ENCODE measurements at places on chromosomes 1 and 21.

DNA sequence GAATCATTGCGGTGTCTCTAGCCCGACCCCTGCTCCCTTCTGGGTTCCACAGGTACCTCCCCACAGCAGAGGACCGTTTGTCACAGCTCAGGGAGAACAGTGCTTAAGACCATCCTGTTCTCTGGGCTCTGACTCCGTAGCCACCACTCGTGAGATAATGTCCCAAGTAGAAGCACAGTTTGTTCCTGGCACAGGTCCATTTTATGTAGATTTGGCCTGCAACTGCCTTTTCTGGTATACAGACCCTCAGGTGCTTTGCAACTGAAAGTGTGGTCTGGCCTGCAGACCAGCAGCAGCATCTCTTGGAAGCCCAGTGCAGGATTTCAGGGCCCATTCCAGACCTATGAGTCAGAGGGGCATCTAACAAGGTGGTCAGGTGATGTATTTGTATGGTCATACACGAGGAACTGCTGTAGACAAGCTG, 28.4 kb upstream of the TMEM125 start:
- peak; percentile 46 for DNase-seq

- DNase-seq, result no peak
These were observed 179.1 kb downstream of the DUSP10 start for GRCh38 chr1:221562542-221563475.

- no peak for DNase-seq
These were observed 44.3 kb downstream of the CDC14A start for GRCh38 chr1:100396651-100397050.

DNA sequence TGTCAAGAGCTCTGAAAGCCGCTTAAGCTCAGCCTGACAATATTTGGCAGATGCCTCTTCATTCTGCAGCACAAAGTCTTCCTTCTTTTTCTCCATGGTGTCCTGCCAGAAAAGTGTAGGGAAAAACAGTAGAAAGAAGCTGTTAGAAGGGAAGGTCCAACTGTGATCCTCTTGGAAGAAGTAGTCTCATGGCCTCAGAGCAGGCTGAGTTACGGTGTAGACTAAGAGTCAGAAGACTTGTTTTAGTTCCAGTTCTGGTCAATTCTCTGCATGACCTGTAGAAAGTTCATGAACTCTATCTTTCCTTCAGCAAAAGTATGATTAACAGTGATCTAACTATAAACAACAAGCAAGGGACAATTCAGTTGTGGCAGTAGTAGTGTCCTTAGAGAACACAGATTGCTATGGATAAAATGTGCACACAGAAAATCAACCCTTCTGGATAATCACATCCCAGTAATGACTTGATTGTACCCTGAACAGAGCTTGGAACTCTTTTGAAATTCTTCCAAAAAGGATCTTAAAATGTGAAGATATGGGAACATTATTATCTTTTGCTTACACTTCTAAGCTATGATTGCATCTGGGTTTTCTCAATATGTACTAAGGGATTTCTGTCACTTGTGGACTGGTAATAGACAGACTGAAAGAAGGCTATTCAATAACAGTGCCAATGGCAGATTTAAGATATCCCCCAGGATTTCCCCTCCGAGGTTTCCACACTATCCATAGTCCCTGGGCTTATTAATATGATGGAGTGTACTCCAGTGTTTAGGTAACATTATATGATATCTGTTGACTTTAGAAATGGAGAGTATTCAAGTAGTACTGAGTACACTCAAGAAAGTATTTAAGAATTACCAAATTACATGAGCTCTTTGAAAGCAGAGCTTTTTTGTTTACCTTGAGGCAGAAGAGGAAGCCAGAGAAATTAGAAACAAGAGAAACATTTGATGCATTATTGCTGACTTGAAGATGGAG, 22.1 kb upstream of the GBP2 start:
- DNase-seq, result no peak

GRCh38 chr1:66270119-66270812, 263.7 kb upstream of the SGIP1 start:
- peak; percentile 89 for DNase-seq

DNA sequence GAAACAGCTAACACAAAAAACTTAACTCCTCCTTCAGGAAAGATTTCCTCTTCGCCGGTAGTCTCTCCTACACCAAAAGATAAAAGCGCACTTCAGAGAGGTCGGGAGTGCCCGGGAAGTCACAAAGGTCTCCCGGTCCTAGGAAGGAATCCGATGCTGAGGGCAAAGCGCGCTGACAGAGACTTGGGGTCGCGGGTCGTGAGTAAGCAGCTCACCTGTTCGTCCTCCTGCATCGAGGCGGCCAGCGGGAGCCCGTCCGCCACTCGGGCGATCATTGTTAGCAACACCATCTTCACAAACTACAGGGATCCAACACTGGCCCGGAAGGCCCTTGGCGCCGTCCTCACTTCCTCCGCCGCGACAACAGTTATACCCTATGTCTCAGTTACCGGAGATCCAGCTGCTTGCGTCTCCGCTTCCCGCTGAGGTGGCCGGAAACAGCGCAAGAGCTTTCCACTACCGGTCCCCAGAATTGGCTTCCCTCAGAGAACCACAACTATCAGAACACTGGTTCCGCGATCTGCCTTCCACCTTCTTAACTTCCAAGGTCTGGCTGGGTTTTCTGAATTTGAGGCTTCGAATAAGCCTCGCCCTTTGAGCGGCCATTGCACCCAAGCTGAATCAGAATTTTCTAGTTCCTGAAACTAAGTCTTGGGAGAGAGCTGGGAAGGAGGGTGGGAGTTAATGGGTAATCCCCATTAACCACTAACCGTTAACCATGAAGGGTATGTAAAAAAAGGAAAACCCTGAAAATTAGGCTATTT, at the start of gene SEC22B:
Gene SEC22B (minus strand): TSS at position 429 of the 764 bp plus-strand sequence. CDS start 139 bp downstream, at position 290.
- DNase-seq, result peak; percentile 97

- no peak for DNase-seq
These were observed 34.1 kb downstream of the KIRREL1 start for GRCh38 chr1:158027508-158027907.

DNA sequence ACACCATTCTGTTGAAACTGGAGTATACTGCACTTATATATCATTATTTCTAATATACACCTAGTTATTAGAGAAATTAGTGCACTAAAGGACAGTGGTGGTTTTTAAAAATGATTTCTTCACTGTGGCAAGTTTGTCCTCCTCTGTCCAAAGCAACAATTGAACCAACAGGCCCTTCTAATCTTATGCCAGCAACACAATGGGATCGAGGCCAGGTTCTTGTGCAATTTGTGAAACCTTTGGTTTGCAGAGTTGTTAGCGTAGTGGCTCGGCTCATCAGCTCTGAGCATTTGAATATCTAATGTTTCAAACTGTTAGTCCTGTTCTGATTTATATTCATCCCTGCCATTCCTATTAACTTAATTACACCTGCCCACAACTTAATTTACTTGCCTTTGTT, 9.9 kb upstream of the LRRC39 start:
- DNase-seq, result peak; percentile 90

DNA sequence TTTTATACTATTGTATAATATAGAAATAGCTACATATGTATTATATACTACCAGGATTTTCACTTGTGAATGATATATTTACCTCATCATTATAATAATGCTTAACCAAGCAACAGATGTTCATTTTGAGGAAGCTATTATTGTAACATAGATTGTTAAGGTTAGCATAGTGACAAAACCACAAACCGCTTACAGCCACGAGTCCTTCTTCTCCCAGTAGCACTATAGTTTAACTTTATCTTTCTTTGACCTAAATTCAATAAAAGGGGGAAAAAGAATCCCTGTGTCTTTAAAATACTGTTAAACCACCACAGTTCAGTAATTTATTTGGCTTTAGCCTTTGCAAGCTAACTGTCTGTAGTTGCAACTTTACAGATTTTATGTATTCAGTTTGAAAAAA, 1039.4 kb upstream of the B3GALT2 start:
- no peak for DNase-seq

DNA sequence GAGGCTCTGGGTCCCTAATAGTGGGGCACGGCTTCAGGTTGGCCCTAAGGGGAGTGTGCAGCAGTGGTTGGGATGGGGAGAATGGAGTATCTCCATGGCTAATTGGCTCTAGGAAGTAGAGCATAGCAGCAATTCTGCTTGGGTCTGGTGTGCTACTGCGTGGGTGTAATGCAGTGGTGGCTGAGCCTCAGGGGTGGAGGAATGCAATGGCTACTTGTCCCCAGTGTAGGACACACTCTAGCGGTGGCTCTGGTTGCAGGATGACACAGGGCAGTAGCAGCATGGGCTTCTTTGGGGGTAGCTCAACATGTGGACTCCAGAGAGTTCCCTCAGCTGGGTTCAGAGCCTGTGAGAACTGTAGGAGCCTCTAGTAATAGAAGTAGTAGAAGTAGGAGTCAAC, 91.2 kb upstream of the FAM78B start:
- DNase-seq, result no peak

- no peak for DNase-seq
These were observed 19.7 kb downstream of the EPHA8 start for GRCh38 chr1:22582661-22583635.

- DNase-seq, result no peak
These were observed 56.9 kb downstream of the TP53BP2 start for GRCh38 chr1:223788746-223789415.

GRCh38 chr1:229035054-229035747, 235.7 kb upstream of the RAB4A start:
- no peak for DNase-seq

DNA sequence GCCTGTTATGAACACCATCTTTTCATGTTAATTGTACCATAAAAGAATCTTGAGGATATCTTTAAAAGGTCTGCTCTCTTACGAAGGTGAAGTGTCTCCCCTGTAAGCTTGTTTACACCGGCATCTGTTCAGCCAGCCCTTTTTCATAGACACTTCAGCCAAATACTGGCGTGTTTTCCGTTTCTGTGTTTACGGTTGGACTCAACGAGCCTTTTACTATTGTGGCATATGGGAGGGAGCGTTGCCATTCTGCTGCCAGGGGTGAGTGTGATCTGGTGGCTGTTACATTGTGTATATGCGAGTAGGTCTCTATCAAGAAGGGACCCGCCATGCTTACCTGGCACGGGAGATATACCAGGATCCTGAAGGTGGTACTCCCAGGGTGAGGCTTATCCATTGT, 433.8 kb downstream of the CAMTA1 start:
- DNase-seq, result no peak

DNA sequence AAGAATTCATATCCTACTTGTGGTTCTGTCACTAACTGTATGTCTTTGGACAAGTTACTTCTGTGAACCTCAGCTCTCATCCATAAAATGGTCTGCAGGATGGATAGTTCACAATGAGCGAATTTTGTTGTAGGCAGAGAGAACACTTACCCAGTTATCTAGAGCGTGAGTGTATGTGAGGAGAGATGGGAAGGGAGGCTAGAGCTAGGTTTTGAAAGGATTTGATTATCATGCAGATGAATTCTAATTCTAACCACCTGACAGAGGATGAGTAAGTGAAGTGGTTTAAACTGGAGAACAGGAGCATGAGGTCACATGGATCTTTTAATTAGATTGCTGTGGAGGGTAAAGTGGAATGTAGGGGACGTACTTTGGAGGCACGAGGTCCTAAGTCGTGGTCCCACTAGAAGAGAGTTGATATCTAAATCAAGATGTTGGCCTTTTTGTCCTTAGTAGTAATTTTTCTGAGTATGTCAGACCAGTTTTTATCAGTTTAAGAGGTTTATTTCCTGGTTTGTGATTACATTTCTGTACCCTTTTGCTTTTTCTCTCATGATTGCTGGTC, 5.0 kb downstream of the SUCO start:
- DNase-seq, result no peak

DNA sequence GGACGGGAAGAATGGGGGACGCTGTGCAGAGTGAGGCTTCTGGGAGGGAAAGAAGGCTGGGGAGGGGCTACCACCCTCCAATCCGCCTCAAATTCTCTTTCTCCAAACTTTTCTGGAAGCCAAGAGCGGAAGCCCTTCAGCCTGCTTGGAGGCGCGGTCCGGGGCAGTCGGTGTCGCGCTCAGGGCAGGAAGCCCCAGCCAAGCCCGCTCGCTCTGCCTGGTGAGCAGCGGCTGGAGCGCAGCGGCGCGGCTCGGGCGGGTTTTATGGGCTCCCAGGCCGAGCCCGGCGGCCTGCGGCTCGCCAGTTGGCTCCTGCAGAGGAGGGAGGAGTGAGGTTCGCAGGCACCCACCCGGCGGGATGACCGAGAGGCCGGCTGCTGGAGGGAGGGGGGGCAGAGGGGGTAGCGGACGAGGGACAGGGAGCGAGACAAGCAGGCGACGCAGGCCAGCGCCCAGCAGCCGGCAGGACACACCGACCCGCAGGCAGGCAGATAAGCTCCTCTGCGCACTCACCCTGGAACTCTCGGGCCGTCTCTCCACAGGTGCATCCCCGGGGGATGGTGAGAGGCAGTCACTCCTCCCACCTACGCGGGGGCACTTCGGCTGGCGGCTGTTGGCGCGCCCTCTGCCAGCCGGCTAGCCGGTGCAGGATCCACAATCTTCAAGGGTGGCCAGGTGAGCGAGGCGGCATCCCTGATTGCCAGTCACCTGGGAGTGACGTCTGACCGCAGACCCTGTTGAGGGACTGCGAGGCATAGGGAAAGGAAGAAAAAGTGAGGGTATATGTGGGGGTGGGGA, at the start of gene AVPR1B:
Gene AVPR1B (minus strand): TSS at position 238 of the 798 bp plus-strand sequence. CDS start 498 bp downstream, outside the sequence.
- DNase-seq, result peak; percentile 23

- DNase-seq, result peak; percentile 41
These were observed 17.7 kb downstream of the TNR start for GRCh38 chr1:175725684-175726083.

DNA sequence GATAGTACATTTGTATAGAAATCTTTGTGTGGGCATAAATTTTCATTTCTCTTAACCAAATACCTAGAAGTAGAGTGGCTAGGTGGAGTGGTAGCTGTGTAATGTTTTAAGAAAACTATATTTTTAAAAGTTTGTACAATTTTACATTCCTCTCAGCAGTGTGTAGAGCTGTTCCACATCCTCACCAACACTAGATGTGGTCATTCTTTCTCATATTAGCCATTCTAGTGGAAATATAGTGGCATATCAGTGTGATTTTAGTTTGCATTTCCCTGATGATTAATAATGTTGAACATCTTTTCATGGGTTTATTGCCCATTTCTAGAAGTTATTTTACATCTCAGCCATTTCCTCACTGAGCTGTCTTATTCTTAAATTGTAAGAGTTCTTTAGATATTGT, 65.5 kb downstream of the ITSN1 start:
- no peak for DNase-seq

GRCh38 chr1:17061486-17061885, 7.7 kb upstream of the SDHB start:
- no peak for DNase-seq

GRCh38 chr1:14106126-14106525, 406.1 kb downstream of the PRDM2 start:
- no peak for DNase-seq

- DNase-seq, result no peak
These were observed 24.5 kb downstream of the SPOCD1 start for GRCh38 chr1:31791131-31791858.

GRCh38 chr1:113255720-113256347, 134.5 kb upstream of the MAGI3 start:
- no peak for DNase-seq

GRCh38 chr1:151713874-151714273, 2.7 kb downstream of the CELF3 start:
- no peak for DNase-seq

- no peak for DNase-seq
These were observed 93.6 kb upstream of the CHODL start for GRCh38 chr21:18151046-18151445.

Measured in fibroblast of pulmonary artery (primary cell).